Motor neuron (in vitro differentiated cells): ENCODE measurements at places on chromosomes 6 and 20. TPM values are rescaled to one million over a fixed set of nuclear protein-coding genes. Genes with fewer than 3 reads are reported as not detected.

DNA sequence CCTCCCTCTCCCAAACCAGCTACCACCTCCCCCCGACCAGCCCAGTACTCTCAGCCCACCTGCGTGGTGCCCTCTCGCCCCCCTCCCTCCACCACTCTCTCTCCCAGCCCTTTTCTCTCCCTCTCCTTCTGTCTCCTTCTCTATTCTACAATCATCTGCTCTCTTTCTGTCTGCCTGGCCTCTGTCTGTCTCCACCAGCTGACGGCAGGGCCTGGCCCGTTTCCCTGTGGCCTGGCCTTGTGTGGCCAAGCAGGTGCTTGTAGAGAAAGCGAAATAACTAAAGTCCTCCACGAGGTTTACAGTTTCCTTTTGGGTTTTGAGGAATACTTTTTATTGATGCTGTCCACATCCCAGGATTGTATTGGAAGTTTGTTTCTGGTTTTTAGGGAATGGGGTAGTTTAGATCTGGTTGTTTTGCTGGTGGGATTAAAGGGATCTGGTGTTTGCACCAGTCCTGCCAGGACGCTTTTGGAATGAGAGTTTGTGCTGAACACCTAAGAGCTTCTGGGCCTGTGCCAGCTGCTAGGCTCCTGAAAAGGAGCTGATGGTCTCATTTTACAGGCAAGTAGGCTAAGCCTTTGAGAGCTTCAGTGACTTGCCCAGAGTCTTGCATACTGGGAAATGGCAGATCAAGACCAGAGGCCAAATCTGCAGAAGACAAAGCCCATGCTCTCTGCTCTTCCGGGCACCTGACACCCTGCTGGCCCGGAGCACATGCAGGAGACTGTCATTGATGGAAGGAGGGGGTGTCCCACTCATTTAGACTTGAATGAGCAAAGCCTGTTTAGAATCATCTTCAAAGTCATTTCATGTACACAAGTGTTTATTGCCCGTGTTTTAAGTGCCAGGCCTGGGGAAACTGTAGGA lies 161.7 kb downstream of the SYCP2 start:
- ATAC-seq = no peak

The GRIK2 gene
- 25.3 and 27.1 TPM in 2 replicates for total RNA-seq

GRCh38 chr6:6661684-6662083 lies 73.2 kb downstream of the LY86 start:
- no peak for ATAC-seq

DNA sequence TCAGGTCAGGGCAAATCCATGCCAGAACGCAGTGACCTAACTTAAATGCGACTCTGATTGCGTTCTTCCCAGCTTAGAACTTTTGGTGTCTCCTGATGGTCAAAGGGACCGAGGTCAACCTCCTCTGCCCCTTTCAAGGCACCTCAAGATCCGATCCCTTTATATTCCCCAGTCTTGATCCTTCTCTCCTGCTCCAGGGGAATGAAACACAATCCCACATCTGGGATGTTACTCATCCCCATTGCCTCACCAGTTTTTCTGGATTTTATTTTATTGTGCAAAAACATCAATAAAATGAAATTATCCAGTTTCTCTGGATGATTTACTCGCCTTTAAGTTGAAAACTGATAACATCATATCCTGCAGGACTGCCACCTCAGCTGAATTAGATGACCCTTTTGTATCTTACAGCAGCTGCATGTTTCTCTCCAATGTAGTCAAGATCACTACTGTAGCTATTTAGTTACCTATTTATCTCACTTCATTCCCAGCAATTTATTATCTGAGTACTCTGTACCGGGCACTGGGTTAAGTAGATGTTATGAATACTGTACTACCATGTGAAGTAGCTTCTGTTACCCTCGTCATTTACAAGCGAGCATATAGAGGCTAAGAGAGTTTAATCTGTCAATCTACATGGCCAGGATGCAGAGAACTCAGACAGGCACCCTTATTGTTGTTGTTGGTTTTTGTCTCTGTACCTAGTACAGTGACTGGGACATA lies 44.0 kb downstream of the IRAK1BP1 start:
- ATAC-seq = no peak

- ATAC-seq = no peak
Measured at GRCh38 chr6:100664274-100665040, 199.7 kb upstream of the SIM1 start.

The MICB gene
- not detected in 2 replicates for total RNA-seq

GRCh38 chr6:114432400-114432799 lies 89.6 kb upstream of the HS3ST5 start:
- no peak for ATAC-seq

The HUS1B gene
- 3.0 and 3.9 TPM in 2 replicates for total RNA-seq

The ESF1 gene
- 13.9 and 16.2 TPM in 2 replicates for total RNA-seq

The OXT gene
- total RNA-seq = not detected in 2 replicates

DNA sequence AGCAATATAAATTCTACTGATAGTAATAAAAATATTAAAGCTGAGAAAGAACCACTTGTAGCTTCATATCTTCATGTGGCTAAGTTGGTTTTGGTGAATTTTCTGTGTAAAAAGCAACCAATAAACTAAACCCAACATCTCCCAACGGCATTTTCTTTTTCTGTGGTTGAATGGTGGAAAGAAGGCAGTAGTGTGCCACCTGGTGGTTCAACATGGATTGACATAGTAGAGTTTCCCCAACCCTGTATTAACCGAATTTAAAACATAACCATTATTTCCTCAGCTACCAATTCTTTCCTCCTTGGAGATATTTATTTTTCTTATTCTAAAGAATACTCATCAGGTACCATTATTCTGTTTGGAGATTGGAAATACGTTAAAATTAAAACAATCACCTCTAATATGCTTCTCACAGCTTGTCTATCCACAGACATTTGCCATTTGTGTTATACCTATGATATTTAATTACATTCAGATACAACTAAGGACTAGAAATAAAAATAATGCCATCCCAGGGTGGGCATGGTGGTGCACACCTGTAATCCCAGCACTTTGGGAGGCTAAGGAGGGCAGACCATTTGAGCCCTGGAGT lies 117.1 kb upstream of the EEF1E1 start:
- ATAC-seq = no peak

GRCh38 chr6:35139924-35140638 lies 1.1 kb downstream of the TCP11 start:
- ATAC-seq = no peak

- peak; percentile 73 for ATAC-seq
Measured at GRCh38 chr20:32606107-32606506, 21.0 kb upstream of the NOL4L start.

GRCh38 chr20:41390889-41391288 lies 24.3 kb upstream of the EMILIN3 start:
- no peak for ATAC-seq

The MEP1A gene
- total RNA-seq = not detected in 2 replicates

The HLA-DOB gene
- 0.47 TPM in 1 of 2 replicates, not detected in the other for total RNA-seq

DNA sequence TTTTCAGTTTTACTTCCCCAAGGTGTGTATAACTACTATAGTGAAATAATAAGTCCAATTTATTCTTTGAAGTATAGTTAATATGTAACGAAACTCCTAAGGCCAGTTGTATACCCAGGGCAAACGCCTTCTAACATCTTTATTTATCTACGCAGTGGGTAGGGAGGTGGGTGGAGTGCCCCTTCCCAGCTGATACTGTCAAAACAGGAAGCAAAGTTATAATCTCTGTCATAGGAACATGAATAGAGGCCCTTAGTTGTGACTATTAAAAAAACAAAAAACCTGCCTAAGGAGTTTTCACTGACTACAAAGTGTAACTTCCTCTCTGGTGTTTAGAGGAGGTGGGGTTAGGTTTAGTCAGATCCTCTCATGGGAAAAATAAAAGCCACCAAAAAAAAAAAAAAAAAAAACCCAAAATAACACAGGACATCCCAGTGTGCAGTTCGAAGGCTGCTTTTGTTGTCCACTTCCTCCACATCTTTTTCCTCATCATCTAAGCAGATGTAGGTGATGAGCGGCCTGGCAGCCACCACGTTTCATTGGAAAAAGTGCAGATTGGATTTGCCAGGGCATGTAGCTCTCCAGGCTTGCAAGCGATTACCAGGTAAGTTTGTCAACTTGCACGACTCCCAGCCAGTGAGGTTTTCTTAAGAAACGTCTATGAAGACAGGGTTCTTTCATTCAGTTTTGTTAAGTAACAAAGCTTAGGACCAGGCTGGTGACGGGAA lies 58.7 kb downstream of the UTRN start:
- no peak for ATAC-seq

DNA sequence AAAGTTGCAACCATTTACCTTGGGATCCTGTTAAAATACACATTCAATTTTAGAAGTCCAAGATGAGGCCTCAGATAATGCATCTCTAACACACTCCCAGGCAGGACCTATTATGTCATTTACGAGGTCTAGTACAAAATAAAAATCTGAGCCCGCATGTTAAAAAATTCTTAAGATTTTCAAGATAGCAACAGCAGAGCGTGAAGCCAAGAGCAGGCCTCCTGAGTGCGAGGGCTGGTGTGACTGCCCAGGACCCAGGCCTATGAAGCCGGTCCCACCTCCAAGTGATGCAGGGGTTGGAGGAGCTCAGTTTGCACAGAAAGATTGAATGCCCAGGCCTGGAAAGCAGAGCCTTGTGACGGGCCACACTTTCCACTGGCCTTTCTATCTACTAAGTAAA lies 211.1 kb upstream of the KCNQ5 start:
- no peak for ATAC-seq

DNA sequence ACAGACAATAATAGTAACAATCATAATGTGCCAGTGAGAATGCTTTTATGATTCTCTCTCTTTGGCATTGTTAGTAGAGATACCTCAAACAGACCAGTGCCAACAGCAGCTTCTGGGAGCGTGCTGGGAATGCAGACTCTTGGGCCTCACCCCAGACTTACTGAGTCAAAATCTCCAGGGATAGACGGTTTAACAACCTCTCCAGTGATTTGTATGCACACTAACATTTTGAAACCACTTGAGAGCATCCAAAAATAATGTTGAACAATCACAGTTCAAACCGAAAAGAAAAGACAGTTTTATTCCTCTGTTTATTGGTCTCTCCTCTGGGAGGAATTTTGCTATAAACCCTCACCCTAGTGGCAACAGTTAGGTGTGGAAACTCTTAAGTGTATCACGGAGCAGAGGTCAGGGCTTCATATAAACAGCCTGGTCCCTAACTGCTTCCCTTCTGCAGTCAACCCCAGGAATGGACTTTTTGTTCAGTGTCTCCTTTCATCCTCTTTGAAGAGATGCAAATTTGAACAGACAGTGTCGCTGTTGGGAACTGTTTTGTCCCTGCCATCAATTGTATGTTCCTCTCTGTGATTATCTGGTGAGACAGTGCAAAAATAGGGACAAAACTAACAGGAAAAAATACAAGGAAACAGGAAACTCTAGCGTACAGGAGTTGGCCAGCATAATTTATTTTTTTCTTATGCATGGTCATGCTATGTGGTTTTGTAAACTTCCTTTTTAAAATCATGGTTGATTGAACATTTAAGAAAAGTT lies 162.4 kb upstream of the BTBD3 start:
- ATAC-seq = peak; percentile 40

GRCh38 chr6:109498052-109498451 lies 15.0 kb upstream of the ZBTB24 start:
- ATAC-seq = no peak

The C6orf132 gene
- 0.43 and 0.46 TPM in 2 replicates for total RNA-seq

DNA sequence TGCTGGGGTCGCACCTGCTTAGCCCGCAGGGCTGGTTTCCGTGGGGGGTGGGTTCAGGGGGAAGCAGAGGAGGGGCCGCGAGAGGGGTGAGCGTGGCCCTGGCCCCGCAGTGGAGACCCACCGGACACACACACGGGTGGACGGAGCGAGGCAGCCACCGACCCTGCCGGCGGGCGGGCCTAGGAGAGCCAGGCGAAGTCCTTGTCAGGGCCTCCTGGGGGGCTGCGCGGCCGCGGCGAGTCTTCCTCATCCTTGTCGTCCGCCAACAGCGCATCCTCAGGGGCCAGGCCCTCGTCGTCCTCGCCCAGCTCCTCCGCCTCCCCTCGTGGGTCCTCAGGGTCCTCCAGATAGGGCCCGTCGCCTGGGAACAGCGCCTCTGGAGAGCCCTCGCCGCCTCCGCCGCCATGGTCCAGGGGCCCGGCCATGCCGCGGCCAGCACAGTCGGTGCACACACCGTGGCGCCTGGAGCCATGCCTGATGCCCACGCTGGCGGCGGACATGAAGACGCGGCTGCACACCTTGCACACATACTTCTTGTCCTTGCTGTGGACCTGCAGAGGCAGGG lies 7.3 kb downstream of the SLC2A4RG start:
- peak; percentile 1 for ATAC-seq

GRCh38 chr6:158868890-158869825 lies 50.0 kb upstream of the EZR start:
- peak; percentile 91 for ATAC-seq

GRCh38 chr20:25077610-25078169 lies 4.3 kb downstream of the VSX1 start:
- ATAC-seq = peak; percentile 66

DNA sequence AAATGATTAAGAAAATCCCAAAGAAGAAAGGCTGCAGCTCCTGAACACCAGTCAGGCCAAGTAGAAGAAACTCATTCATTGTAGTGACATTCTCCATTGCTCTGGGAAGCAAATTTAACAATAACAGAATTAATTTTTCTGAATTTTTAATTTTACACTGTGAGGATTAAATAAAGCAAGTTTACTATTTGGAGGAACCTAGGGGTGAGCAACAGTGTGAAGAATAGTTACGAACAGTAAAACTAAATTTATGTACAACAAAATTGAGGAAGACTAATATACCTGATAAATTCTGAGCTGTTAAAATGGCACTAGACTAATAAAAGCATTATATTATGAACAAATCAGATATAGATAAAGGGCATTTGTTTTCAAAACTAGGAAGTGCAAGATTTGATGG lies at the start of gene OR12D3:
TSS of gene OR12D3 (minus strand) at position 101 of the 400 bp plus-strand sequence. CDS start at position 97, 4 bp downstream.
- no peak for ATAC-seq

DNA sequence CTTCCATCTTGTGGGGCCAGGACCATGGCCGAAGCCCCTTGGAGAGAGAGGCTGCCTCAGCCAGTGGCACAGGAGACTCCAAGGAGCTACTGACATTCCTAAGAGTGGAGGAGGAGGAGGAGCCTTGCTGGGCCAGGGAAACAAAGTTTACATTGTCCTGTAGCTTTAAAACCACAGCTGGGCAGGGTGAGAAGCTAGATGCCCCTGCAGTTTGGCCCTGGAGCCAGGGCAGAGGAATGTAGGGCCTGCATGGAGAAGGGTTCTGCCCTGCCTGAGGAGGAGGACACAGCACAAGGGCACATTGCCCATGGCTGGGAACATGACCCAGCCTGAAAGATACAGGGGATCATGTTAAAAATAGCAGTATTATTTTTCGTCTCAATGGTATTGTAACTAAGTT lies 37.4 kb downstream of the PLCG1 start:
- ATAC-seq = no peak

The SLC4A11 gene
- total RNA-seq = 0.05 and 0.81 TPM in 2 replicates

The DLK2 gene
- total RNA-seq = 5.0 and 6.7 TPM in 2 replicates

GRCh38 chr6:33069021-33069738 lies 4.3 kb downstream of the HLA-DPA1 start:
- ATAC-seq = no peak

GRCh38 chr20:62358171-62359042 lies 8.7 kb downstream of the LAMA5 start:
- no peak for ATAC-seq

GRCh38 chr6:143348531-143348930 lies 102.0 kb downstream of the ADAT2 start:
- ATAC-seq = no peak

The KHDC1L gene
- not detected in 2 replicates for total RNA-seq
